ENCODE measurements at places on chromosomes 6 and 20.
A peak's percentile ranks its signal among the peaks of the same experiment; 100 is the strongest.

- no peak for DNase-seq
Observed at GRCh38 chr20:37265152-37265551, 3.5 kb upstream of the GHRH start.

DNA sequence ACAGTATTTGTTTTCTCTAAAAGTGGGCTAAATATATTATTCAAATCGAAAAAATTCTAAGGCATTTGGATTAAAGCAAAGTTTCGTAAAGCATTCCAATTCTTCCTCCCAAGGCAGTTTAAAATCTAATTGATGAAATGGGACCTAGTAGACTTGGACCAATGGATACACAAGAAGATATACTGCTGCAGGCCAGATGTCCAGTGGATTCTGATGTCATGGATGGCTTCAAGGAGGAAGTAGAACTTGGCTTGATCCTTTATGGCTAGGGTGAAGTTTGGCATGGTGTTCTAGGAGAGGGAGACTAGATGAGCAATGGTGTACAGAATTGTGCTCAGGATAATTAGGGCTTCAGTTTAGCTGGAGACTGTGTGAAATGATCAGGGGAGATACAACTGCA, 559.5 kb upstream of the MMS22L start:
- DNase-seq: no peak

DNA sequence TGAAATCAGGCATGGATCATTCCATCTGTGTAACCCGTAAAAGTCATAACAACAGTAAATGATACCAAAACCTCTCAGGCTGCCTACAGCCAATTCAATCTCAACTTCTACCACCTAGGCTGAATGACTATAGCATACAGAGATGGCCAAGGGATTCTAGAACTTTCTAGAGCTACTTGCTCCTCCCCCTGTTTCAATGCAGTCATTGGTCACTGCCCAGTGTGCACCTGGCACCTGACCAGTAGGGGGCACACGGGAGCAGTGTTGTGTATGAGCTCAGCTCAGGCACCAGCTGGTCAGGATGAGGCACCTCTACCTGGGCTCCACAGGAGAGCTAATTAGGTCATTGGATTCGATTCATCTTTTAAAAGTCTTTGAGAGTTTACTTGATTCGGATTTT, 86.2 kb downstream of the PLEKHG1 start:
- DNase-seq: peak; percentile 4

DNA sequence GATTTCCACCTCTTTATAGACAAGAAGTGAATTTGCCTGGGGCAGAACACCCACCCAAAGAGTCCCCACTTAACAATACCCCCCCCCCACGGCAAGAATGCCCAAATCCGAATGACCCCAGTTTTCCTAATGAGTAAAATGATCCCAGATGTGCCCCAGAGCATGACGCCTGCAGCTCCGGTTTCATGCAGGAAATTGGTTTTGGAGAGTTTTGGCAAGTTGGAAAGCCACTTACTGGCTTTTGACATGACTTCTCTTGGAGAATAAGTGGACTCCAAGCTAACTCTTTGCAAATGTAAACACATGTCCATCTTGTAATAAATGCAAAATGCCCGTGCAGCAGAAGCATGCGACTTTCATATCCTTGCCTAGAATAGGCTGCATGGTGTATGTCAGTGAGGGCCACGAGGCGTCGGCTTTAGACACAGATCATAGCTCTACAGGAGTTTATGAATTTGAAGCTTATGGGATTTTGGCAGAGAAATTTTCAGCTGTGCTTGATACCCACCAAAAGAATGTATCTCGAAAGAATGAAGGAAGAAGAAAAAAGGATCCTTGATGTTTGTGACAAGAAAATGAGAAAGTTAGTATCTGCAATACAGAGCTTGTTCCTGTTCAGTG, 24.2 kb downstream of the EDN3 start:
- DNase-seq: no peak

- DNase-seq: no peak
Observed at GRCh38 chr6:21836277-21836676, 242.7 kb downstream of the SOX4 start.

GRCh38 chr6:163645560-163645959, 231.0 kb downstream of the QKI start:
- DNase-seq: no peak

DNA sequence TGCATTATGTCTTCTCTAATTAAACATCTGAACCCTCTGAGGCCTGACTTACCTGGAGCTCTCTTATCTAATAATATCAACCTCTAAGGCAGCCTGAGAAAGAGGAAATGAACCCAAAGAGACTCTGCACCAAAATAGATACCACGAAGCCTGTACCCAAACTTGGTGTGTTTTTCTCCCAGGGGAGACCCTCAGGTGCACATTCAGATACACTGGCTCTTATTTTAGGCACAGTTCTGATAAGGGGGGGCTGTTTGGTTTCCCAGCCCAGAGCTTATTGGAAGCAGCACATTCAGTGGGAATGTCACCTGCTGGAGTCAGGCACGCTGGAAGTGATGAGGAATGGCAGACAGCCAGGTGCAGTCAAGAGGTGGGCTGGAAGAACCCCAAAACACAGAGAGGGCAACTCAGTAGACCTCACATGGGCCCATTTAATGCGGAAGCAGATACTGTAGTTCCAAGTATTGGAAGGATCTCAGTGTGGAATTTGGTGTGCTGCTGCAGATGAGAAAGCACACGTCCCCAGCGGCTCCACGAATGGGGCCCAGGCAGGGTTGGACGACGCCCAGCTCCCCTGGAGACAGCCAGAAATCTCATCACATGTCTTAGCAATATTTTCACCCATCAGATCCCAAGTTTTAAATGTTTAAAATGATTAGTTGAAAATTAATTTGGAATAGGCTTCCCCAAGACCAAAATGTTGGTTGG, 9.7 kb upstream of the CCR6 start:
- DNase-seq: no peak

DNA sequence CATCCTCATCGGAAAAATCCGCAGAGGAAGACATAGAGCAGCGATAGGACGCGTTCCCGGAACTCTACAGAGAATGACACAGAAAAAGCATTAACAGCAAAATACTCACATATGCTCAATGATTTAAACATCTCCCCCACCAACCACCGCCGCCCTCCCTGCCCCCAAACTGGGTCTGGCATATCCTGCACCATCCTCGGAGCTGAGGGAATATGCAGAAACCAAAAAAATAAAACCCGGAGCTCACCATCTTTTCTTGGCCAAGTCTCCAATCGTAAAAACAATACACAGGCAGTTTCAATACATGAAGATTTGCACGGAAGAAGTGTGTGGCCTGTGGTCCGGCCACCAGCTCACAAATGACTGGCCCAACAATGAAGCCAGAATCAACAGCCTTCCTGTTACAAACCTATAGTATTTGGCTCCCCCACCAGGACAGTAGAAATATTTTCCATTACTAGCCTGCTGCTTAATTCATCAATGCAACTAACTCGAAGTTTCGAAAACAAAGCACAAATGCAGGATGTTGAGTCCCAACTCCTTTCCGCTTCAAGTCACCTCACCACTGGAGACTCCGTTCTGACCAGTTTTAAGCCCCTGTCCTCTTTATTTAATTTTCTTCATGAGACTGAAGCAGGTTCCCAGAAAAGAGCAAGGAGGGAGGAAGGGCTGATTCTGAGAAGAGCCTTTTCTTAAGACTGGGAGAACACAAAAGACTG, 103.2 kb upstream of the BEND6 start:
- DNase-seq: no peak

- no peak for DNase-seq
Observed at GRCh38 chr6:76810286-76810685, 653.0 kb downstream of the HTR1B start.

- no peak for DNase-seq
Observed at GRCh38 chr6:136188486-136188885, 61.6 kb downstream of the MTFR2 start.

DNA sequence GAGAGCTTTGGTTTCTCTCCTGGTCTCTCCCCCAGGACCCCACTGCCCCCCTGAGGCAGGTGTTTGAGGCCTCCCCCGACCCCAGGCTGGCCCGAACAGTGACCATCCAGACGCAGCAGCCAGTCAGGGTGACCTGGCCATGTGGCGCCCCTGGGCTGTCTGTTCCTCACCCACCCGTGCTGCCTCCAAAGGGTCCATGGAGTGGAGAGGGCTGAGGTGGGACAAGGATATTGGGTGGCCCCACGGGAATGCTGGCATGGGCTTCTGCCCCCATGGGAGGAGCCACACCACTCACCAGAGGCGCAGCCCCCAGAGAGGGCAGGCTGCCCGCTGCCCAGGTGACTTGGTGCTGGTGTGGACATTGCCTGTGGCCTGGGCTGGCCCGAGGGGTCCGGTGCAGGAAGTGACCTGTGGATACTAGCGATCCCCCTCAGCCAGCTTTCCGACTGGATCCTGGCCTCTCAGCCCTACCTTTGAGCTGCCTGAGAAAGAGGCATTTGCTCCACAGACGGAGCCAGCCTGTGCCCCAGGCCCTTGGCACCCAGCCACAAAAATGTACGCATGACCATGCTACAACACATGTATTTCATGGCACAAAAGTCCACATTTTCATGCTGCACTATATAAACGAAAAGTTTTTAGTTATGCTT, 50.8 kb downstream of the BCAS4 start:
- DNase-seq: no peak

DNA sequence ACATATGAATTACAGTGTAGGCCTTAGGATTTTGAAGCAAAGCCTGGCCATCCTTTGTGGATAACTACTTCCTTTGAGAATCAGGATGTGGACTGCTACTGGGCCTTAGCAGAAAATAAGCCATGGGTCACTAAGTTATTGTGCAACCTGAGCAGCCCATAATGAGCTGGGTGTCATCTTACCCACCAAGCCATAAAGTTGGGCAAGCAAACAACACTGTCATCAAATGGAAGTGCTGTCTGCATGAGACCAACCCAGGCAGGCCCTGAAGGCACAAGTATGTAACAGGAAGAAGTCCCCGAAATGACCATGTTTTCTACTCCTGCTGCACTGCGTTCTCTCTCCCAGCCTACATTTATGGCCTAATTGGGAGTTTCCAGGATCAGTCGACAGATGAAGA, 205.6 kb upstream of the GGTLC1 start:
- no peak for DNase-seq

DNA sequence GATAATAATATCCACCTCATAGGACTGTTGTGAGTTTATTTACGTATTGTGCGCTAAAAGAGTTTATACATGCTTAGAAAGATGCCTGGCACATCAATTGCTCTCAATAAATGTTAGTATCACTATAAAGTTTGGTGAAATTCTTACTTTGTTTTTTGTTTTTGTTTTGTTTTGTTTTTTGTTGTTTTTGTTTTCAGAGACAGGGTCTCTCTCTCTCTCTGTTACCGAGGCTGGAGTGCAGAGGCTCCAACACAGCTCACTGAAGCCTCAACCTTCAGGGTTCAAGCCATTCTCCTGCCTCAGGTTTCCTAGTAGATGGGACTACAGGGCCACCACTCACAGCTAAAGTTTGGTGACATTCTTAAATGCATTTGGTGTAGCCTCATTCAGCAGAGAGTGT, 32.2 kb upstream of the BTN3A2 start:
- DNase-seq: no peak

DNA sequence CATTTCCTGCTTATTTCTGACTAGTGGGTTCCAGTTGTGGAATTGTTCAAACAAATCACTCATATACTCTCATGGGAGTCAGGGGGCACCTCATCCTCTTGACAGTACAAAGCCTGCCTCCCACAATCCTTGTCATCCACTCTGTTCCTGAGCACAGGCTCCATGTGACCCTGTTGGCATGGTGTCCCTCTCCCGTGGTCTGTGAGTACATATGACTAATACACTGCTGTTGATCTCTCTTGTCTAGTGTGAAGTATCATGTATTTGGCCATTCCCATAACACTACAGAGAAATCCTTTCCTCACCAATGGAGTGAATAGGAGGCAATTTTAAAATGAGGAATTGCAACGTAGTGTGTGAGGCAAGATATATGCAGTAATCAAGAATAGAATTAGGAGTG, 185.3 kb downstream of the OGFRL1 start:
- no peak for DNase-seq

- no peak for DNase-seq
Observed at GRCh38 chr6:22296067-22296466, 769 bp downstream of the PRL start.

DNA sequence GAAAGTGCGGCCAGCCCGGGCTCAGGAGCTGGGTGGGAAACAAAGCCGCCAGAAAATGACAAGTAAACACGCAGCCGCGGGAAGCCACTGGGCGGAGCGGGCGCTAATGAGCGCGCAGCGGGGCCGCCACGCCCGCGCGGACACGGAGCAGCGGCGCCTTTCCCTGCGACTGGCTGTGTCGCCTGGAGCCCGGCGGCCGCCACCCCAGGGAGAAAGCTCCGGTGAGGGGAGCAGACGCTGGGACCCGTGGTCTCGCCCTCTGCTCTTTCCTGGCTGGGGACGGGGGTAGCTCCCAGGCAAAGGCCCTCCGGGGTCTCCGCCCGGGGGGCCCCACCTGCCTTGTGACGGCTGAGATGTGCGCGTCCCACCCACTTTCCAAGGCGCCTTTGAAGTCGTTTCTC, 54.9 kb downstream of the PRR18 start:
- DNase-seq: no peak

- DNase-seq: no peak
Observed at GRCh38 chr6:133315811-133316210, 74.7 kb downstream of the EYA4 start.

GRCh38 chr20:54475334-54476168, at the start of gene DOK5:
Gene DOK5, plus strand, starts transcription at chr20:54475593. Its CDS starts 354 bp downstream, at chr20:54475947.
- DNase-seq: no peak

GRCh38 chr20:62122654-62123449, 577 bp downstream of the LSM14B start:
- DNase-seq: peak; percentile 30

GRCh38 chr6:52389626-52390360, 27.8 kb downstream of the PAQR8 start:
- no peak for DNase-seq

- no peak for DNase-seq
Observed at GRCh38 chr6:112251171-112251875, 3.0 kb downstream of the LAMA4 start.

DNA sequence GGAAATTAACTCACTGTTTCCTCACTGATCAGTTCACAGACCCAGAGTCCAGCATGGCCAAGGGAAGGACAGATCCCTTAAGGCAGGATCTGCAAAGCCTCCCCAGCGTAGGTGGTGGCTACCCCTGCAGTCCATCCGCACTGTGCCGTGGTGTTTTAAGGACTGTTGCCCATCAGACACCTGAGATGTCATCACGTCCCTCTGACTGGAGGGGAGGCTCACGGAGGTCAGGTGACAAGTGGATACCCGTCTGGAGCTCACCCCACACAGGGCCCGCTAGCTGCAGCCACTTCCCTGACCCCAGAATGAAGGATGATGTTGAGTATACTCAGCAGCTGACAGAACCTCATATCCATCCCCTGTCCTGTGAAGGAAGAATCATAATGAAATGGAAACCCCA, 161.8 kb upstream of the GGTLC1 start:
- DNase-seq: no peak

DNA sequence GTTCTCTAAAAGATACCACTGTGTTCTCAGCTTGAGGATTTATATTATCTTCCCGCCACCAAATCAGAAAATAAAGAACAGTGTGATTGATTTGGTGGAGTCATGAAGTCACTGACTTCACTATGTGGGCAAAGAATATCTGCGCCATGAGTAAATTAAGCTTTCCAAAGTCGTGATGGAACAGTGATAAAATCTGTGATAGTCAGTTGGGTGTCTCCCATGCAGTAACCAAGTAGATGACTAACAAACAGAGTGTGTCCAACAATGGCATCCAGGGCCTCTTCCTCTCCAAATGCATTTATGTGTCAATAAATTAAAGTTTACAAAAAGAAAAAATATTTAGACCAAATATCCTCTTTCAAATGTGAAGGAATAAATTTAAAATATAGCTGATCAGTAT, 87.0 kb upstream of the DST start:
- no peak for DNase-seq

GRCh38 chr6:43706788-43707187, 19.2 kb upstream of the MRPS18A start:
- no peak for DNase-seq

- DNase-seq: peak; percentile 15
Observed at GRCh38 chr20:63942250-63942951, 13.8 kb downstream of the UCKL1 start.

Data from NCI-H1048 (cell line).